ENCODE measurements at places on chromosomes 3 and 15. TPM values are rescaled to one million over a fixed set of nuclear protein-coding genes. Genes with fewer than 3 reads are reported as not detected.

DNA sequence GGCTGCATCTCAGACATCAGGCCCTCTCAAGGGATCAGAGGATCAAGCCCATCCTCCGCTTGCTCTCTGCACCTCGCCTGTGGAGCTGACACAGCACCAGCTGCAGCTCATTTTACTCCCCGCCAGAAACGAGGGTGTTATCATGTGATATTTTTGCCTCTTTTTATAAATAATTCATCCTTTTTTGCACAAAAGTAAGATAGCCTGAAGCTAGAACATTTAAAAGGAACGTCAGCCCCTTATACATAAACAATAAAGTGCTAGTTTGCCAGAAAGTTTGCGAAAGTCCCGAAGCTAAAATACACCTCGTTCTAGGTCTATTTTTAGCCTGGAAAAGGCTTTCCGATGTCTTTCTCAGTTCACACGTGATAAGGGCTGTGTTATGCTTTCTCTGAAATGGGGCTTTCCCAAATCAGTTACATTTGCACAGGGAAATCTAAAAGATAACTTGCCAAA, 9.6 kb upstream of the FAM174B start:
- peak; percentile 93 for DNase-seq

The RBP2 gene
- polyA plus RNA-seq = not detected

GRCh38 chr15:37931321-37931720, 3.1 kb upstream of the TMCO5A start:
- DNase-seq = no peak

DNA sequence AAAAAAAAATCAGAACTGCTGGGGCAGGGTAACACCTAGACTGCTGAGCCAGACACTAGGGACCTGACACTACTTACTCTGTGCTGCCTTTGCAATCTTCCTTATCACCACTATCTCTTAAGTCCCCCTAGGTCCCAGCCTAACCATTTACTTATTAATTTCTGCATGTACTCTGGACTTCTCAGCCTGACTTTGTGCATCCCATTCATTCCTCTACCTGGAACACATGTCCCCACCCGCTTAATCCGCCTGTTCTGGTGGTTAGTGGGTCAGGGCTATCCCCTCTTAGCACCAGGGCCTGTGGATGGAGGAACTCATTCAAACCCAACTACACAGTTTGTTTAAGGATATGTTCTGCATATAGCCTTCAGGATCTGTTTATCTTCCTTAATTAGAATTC, 5.0 kb upstream of the CACNA1D start:
- DNase-seq = no peak

DNA sequence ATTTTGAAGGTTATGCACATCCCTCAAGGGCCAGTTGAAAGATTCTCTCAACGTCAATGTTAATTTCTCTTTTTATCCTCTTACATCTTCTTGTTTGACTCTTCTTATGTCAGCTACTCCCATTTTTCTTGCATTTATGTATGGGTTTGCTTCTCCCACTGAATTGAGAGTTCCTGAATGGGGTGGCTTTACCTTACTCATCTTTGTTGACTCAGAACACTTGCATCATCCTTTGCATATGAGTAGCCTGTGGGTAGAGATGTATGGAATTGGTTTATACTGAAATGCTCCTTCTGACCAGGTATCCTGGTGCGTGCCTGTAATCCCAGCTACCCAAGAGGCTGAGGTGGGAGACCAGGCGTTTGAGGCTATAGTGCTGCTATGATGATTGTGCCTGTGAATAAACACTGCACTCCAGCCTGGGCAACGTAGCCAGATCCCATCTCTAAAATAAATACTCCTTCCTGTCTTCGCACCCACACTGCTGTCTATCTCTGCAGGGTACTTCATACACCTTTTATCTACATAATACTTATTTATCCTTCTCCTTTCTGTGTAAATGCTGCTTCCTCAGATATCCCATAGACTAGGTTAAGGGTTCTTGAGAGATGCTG, 123.6 kb upstream of the DPH6 start:
- no peak for DNase-seq

DNA sequence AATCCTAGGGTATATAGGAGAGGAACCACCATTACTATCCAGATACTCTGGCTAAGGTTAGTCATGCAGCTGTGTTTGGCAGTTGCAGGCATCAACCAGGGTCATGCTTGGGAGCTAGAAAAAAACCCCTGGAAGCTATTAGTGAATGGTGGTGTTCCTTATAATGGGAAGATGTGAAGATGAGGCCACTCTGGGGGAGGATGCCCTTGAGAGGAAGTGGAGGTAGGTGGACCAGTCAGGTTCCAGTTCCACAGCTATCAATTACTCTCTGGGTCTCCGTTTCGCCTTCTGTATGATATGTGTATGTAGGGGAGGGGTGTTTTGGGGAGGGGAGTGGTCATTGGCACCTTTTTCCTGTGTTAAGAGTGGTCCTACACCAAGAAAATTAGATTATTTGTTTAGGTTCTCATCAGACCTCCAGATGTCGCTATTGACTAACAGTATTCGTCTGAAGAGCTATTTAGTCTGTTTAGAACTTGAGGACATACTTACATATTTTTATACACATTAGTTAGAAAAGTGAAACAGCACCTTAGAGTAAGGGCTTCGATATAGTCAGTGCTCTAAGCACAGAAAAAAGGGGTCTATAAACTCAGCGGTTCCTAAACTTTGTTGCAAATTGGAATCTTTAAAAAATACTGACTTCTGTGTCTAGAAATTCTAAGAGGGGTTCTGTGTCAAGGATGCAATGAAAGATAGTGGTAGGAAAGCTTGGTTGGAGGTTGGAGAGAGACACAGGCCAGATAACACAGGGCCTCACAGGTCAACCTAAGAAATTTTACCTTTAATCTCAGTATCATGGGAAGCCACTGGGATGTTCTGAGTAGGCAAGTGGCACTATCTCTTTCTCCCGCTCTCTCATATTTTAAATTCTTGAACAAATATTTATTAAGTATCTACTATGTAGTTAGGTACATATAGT, 9.1 kb upstream of the HPS3 start:
- DNase-seq = peak; percentile 76

- peak; percentile 73 for DNase-seq
These were observed 132.6 kb downstream of the DIPK2A start for GRCh38 chr3:144104186-144104585.

The TMEM158 gene
- polyA plus RNA-seq = 2.7 TPM

GRCh38 chr15:58934114-58934447, 602 bp upstream of the SLTM start:
- DNase-seq = no peak

- no peak for DNase-seq
These were observed 1.3 kb downstream of the SEMA7A start for GRCh38 chr15:74432271-74432967.

DNA sequence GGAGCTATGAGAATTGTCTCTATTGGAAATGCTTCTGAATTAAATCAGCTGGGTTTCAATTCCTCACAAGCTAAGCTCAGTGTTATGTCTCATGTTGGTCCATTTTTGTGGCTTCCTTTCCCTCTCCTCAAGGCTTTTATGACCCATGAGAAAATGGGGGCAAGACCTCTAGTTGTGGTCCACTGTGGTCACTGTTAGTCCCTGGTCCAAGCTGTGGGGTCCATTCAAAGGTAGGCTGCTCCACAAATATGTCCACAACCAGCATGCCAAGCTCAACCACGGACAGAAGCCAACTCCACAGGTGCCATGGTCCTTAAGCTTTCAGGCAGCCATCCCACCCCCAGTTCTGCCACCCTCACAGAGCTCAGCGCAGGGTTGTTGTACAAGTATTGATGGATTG, 14.9 kb upstream of the TPM1 start:
- DNase-seq = no peak

GRCh38 chr15:92243227-92243626, 150.5 kb upstream of the ST8SIA2 start:
- DNase-seq = no peak

DNA sequence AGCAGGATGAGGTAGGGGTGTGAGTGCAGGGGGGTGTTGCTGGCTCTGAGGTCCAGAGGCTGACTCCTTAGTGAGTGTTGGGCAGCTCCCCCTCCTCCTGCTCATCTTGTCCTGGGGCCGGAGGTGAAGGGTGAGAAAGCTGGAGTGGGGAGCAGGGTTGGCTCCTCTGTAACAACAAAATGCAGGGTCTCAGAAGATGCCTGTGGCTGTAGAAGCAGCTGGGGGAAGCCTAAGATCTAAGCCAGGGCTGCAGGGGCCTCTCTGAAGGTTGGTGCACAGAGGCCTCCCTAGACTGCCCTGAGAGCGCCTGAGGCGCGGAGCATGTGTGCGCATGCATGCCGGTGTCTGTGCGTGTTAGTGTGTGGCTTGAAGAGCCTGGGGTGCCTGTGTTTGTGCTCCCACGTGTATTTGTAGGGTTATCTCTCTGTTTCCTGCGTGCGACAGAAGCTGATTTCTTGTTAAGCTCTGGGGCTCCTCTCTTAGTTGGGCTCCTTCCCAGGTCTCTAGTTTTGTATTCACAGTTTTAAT, 5.3 kb upstream of the HDAC11 start:
- no peak for DNase-seq

The TPRG1 gene
- polyA plus RNA-seq = 2.8 TPM

- DNase-seq = no peak
These were observed 4.8 kb downstream of the BMF start for GRCh38 chr15:40103864-40104271.

The PATL2 gene
- 0.58 TPM for polyA plus RNA-seq

GRCh38 chr3:159881828-159882309, 106.8 kb upstream of the IL12A start:
- no peak for DNase-seq

DNA sequence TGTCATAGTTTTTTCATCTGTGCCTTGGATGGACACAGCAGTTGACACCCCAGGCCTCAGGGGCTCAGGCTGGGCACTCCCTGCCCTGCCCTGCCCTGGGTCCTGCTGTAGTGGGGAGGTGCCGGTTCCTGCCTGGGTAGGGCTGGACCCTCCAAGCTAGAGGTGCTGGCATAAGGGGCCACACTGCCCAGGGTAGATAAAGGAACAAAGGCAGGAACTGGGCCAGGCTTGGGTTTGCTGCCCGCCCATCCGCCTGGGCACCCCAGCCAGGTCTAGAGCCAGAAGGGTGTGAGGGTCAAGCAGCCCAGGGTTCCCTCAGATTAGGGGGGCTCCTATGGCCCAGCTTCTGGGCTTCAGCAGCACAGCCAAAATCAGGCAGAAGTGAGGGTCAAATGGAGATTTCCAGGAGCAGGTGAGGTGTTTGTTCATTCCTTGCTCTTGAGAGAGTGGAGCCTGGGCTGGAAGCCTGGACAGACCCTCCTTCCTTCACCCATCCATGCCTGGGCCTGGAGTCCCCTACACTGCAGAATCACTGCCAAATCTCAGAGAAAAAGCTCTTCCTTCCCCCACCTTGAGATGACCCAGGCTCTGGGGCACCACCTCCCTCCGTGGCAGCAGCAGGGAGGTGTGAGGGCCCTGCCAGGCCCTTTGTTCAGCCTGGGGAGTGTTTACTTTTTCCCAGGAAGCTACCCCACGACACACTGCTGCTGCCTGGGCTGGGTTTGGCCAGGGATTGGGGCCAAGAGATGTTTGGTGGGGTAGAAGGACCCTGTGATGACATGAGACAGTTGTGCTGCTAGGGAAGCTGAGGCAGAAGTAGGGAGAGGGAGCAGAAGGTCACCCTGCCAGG, 7.1 kb downstream of the SEMA3F start:
- no peak for DNase-seq

The ZMYND10 gene
- polyA plus RNA-seq = 0.99 TPM

DNA sequence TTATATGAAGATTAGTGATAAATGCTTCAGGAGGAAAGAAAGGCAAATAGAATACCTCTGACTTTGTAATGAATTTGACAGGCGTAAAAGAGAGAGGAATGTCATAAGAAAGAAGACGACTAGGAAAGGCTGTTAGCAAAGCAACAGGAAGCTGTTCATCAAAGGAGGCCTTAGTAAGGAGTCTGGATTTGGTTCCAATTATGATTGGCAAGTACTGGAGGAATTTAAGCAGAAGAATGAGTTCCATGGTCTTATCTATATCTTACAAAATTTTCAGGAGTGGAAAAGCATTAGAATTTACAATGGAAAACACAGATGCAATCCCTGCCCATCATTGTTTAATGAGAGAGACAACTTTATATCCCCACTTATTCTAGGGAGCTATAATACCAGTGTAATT, 13.8 kb downstream of the PLSCR1 start:
- DNase-seq = no peak

The SCN11A gene
- 1.3 TPM for polyA plus RNA-seq

DNA sequence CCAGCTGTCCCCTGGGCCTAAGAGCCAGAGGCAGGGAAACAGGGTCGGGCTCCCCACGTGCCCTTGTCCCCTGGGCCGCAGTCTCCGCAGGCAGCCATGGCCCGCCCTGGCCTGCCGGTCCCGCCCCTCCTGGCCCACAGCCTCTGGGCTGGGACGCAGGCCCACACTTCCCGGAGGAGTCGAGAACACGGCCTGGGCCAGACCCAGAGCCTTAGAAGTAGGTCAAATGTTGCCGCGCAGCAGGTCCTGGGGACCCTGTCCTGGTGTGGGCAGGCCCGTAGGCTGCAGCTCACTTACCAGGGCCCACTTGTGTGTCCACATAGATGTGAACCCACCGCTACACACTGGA, 4.3 kb upstream of the MYL3 start:
- peak; percentile 90 for DNase-seq

DNA sequence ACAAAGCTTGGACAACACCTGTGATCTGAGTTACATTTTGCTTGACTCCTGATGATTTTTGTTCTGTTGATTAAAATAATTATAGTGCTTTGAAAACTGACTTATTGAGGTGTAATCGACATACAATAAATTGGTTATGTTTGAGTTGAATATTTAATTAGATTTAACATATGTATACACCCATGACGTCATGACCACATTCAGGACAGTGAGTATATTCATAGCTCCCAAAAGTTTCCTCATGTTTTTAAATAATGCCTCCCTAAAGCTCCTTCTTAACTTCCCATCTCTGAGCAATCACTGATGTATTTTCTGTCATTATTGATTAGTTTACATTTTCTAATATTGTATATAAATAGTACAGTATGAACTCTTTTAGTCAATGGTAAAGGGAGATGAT, 801.2 kb downstream of the PDCD6IP start:
- no peak for DNase-seq

- DNase-seq = peak; percentile 79
These were observed 109.1 kb downstream of the IQSEC1 start for GRCh38 chr3:12963922-12964701.

The AADAC gene
- polyA plus RNA-seq = 0.09 TPM

The PYDC2 gene
- not detected for polyA plus RNA-seq

The BNC1 gene
- polyA plus RNA-seq = 1.9 TPM

DNA sequence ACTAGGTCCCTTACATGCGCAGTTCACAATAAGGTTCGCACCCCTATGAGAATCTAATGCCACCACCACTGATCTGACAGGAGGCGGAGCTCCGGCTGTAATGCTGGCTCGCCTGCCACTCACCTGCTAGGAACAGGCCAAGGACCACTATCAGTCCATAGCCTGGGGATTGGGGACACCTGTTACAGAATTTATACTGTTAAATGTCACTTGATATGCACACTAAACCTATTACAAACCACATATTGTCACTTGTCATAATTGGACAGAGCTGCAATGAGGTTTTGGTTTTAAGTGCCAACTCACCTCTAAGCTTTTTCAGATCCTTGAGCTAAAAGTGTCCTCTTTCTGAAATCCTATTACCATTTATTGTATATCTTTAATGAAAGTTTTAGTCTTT, 507.9 kb upstream of the TPRG1 start:
- no peak for DNase-seq

- DNase-seq = peak; percentile 10
These were observed 114.5 kb upstream of the TNIK start for GRCh38 chr3:171574556-171575240.
